Stimulated activated CD8-positive, alpha-beta memory T cell treated with anti-CD3 and anti-CD28 coated beads, Interleukin-4, amount 100 ng/mL, for 4 hours (primary cell): ENCODE measurements at places on chromosomes 4 and X.

- no peak for DNase-seq
These were observed 21.8 kb downstream of the NKX3-2 start for GRCh38 chr4:13522282-13523104.

DNA sequence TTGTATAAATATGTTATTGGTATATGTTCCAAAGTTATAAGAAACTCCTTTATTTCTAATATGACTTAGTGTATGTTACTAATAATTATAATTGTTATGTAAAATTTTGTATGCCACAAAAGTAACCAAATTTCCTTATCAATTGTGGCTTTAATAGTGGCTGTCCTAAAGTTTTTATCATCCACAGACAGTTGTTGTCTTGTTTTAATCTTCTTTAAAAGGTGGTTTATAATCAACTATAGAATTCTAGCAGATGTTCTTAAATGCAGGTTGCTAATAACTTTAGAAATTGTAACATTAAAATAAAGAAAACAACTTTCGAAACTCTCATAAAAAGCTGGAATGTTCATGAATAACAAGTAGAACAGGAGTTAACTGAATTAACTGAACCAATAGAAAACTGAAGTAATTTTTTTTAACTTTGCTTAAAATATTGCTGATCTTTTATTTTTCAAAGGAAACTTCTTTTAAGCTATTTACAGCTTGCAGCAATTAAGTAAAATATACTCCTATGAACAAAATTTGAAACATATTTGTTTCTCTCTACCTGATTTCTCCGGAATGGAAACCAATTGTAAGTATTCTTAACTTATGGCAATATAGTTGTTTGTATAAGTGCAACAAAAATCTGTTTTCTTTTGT lies 24.3 kb downstream of the HSD17B11 start:
- DNase-seq: no peak

- no peak for DNase-seq
These were observed 432.0 kb downstream of the GLUD2 start for GRCh38 chrX:121479406-121479805.

DNA sequence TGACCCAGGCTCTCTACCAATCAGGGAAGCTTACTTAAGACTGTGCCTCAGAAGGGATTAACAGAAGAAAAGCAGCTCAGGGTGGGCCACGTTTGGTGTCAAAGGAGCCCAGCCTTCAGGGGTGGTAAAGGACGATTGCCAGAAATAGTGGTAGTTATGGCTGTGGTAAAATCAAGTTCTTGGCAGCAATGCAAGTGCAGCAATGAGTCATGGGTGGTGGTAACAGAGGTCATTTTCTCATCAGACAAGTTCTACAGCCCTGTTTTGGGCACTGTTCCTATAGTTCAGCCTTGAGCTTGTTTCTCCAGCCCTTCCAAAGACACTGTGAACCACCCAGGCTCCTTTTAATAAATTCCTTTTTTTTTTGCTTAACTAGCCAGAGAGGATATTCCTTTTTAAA lies 120.3 kb downstream of the EFHC2 start:
- DNase-seq: no peak

GRCh38 chrX:13829983-13830382 lies 13.1 kb upstream of the GPM6B start:
- DNase-seq: no peak

DNA sequence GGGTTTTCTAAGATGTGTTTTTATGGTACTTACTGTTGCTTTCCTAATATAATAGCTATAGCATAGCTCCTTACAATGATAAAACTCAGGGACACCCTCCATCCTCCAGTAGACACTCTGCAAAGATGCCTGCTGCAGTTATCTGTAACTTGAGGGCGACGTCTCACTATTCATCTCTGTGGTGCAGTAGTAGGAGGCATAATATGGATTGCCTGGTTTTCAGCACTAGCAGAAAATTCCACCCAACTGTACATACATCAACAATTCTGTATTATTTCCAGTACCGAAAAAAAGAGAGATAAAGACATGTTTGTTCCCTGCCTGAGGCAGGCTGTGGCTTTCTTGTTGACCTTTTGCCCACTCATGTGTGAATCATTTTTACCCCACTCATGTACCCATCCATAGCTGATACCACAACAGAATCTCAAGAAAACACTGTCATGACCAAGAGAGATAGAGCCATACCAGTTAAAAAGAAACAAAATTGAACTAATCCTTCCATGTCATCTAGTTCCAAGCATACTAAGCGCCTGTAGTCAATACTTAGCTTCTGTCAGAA lies 220.1 kb downstream of the RAB28 start:
- DNase-seq: no peak

DNA sequence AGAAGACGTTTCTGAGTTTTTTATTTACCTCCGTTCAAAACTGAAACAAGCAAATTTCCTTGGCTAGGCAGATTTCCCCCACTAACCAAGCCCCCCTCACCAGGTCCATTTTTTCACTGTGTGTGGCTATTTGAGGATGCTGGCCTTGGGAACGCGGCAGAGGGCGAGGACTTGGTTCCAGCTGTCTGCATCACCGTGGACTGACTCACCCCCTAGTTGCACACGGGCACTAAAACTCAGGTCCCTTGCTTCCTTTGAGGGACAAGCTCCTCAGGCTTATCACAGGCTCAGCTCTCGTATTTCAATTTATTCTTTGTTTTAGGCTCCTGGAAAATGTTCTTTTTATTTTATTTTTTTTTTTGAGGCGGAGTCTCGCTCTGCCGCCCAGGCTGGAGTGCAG lies 8.4 kb upstream of the MTNR1A start:
- no peak for DNase-seq

- no peak for DNase-seq
These were observed 571.9 kb downstream of the SPOCK3 start for GRCh38 chr4:166662266-166662843.

DNA sequence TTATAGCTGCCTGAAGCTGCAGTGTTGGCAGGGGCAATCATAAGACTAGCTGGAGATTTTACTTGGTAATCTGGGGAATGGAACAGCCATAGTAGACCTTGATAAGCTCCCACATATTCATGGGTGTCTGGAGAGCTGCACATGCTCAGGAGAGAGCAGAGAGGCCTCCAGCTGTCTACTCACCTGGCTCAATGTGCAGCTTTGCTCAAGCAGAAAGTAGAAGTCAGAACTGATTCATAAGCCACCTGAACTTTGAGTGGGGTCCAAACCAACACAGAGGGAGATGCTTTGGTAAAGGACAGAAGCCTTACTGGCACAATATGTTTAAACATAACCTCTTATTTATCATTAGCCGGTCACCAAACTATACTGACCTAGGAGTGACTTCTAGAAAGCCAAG lies 54.4 kb downstream of the KDM6A start:
- no peak for DNase-seq

GRCh38 chr4:80540349-80540748 lies 204.8 kb downstream of the CFAP299 start:
- DNase-seq: no peak

DNA sequence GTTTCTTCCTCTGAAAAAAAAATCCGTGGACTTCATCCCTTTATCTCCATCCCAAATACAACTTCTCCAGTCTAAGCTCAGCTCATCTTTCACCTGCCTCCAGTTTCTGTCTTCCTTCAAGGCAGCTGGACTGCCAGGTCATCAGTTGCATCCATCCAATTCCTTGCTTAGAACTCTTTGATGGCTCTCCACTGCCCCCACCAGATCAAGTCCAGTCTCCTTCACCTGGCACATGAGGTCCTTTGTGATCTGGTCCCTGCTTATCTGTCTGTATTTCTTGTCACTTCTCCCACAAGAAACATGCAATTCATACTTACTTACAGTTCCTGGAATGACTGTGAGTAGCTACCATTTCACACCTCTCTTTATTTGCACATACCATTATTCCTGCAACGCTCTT lies 33.8 kb downstream of the OTUD6A start:
- DNase-seq: no peak

GRCh38 chr4:30755346-30755745 lies 35.2 kb downstream of the PCDH7 start:
- no peak for DNase-seq

DNA sequence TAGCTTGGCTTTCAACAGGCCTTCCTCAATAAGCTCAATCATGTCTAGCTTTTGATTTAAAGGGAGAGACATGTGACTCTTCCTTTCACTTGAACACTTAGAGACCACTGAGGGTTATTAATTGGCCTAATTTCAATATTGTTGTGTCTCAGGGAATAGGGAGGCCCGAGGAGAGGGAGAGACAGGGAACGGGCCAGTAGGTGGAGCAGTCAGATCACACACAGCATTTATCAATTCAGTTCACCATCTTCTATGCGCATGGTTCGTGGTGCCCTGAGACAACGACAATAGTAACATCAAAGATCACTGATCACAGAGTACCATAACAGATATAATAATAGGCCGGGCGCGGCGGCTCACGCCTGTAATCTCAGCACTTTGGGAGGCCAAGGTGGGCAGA lies 17.8 kb downstream of the ZNF81 start:
- no peak for DNase-seq

GRCh38 chrX:154374313-154375155 lies at the start of gene FLNA:
FLNA (minus strand) TSS chrX:154374634; CDS start chrX:154371245, 3,389 bp downstream.
- DNase-seq: no peak

DNA sequence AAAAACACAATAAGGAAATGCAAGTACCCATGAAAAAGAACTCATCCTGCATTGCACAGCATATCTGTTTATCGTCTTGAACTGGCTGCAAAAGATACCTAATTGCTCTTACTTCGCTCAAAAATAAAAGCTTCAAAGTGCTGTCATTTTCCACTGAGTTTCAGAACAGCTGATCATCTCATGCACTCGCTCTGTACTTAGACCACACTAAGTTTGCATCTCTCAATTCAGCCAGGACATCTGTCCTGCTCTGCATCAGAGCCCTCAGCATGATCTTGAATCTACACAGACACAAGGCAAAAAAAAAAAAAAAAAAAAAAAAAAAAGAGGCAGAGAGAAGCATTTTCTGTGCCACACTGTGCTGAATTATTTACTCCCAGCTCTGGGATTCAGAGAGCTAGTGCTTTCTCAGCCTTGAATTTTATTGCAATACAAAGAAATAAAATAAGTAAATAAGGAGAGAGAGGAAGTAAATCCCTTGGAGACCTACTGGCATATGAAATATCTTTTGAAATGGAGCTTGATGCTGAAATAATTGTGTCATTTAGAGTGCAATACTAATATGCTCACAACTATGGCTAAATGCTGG lies 81.3 kb downstream of the PPP1R2C start:
- no peak for DNase-seq

GRCh38 chr4:105348719-105349118 lies 125.1 kb downstream of the PPA2 start:
- no peak for DNase-seq

GRCh38 chr4:29151584-29151983 lies 1568.6 kb upstream of the PCDH7 start:
- DNase-seq: no peak

- DNase-seq: no peak
These were observed 2.1 kb downstream of the PNMA6F start for GRCh38 chrX:153319295-153320046.

GRCh38 chrX:154135458-154136229 lies 8.4 kb upstream of the OPN1LW start:
- DNase-seq: no peak

GRCh38 chrX:150873616-150874015 lies 24.9 kb downstream of the CD99L2 start:
- no peak for DNase-seq

DNA sequence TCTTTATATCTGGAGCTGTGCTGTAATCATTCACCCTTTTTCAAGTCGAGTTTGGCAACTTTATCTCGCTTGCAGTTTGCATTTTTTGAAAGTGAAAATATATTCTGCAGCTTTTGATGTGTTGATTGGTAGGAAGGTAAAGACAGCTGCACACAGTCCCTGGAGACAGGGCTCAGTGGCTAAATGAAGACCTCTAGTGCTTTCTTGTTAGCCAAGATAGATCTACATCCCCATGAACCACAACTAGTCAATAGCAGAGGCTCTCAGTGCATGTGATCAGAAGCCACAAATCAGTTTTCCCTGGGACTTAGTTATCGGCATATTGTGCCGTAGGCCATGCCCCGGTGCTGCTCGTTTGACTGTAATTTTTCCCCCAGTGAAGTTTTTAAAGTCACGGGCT lies 587.7 kb upstream of the PITX2 start:
- DNase-seq: no peak

DNA sequence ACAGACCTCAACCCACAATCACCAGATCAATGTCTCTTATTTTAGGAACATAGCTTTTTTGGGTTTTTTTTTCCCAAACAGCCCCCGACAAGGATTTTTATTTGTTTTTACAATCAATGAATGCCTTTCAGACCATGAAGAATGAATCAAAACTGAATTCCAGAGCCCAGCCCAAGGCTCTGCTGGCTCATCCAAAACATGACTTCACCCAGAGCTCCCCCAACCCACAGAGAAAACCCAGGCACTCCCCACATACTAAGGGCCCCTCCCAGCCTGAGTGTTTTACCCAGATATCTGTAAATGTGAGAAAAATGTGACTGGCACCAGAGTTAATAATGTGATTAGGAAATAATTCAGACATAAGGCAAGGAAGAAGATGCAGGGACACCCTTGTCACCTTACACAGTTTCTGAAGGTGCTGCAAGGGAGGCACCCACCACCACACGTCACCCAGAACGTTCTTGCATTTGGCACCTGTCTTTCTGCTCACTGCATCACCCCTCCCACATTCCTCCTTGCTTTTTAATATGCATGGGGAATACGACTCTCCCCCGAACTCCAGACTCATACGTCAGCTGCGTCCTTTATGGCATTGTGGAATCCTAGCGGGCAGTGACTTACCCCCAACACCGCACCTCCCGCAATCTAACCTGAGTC lies 47.8 kb upstream of the C4orf50 start:
- DNase-seq: no peak

DNA sequence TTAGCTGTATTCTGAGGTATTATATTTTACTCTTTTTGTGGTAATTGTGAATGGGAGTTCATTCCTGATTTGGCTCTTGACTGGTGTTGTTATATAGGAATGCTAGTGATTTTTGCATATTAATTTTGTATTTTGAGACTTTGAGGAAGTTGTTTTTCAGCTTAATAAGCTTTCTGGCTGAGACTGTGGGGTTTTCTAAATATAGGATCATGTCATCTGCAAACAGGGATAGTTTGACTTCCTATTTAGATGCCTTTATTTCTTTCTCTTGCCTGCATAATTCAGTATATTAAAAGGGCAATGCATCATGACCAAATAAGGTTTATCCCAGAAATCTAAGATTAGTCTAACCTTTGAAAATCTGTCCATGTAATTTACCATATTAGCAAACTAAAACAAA lies 44.7 kb upstream of the EPGN start:
- no peak for DNase-seq

DNA sequence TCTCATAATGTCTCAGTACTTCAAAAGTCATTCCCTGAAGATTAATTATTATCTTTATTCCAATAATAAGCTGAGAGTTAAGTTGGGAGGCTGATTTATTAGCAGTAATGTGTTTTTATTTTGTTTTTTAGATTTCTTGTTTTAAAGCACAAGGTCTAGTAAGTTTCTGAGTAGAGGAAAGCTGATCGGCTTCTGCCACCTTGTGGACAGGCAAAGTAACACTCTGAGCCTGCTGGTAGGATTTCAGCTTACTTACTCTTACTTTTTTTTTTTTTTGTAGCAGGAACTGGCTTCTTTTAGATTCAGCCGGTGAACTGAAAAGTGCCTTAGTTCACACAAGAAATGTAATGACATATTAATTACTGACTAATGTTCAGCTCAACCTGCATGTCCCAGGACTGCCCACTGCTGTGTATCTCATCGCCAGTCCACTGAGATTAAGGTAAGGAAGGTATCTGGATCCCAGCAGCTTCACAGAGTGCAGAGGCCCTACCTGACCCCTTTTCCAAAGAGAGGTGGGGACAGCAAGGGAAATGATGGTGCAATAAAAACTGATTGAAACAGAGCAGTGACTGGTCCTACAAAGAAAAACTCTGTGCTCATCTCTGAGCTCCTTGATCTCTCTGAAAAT lies 126.5 kb downstream of the ADGRA3 start:
- no peak for DNase-seq
